Foreskin melanocyte (primary cell): ENCODE measurements at places on chromosomes 11 and 22.

GRCh38 chr11:126824035-126824607 lies 176.4 kb downstream of the KIRREL3 start:
- no peak for DNase-seq

- DNase-seq: no peak
These were observed 92.2 kb upstream of the ALKBH3 start for GRCh38 chr11:43788421-43788820.

GRCh38 chr22:37674951-37675929 lies at the start of gene LGALS1:
LGALS1 (plus strand) TSS chr22:37675636; CDS start chr22:37675703, 67 bp downstream.
- DNase-seq: peak; percentile 95

- no peak for DNase-seq
These were observed 171.3 kb downstream of the SOX6 start for GRCh38 chr11:16185042-16185441.

DNA sequence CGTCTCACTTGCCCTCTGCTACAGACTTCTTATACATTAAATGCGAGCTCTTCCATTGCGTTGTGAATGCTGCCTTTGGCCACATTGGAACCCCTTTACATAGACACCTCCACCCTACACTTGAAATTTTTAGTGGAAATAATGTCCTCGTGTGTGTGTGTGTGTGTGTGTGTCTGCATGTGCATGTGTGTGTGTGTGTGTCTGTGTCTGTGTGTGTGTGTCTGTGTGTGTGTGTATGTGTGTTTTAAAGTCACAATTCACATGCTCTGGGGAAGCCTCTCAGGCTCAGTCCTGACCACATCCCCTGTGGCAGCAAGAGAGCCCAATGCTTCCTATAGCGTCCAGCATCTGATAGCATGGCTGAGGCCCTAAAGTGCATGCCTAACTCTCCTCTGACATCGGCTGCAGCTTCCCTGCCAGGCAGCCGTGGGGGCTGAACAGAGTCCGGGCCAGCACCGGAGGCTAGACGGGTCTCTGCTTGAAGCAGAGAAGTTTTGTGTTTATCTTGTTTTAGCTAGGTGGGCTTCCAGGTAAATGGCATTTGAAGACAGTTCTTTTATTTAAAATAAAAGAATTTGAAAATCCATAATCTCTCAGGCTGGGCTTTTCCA lies 64.5 kb upstream of the EMID1 start:
- DNase-seq: no peak

GRCh38 chr11:8828580-8829361 lies 82.2 kb upstream of the AKIP1 start:
- DNase-seq: no peak

- DNase-seq: no peak
These were observed 14.5 kb downstream of the RPS3 start for GRCh38 chr11:75413864-75414263.

GRCh38 chr11:3132271-3132781 lies 32.8 kb downstream of the OSBPL5 start:
- DNase-seq: no peak
